ENCODE measurements at places on chromosomes 2 and 18. TPM values are rescaled to one million over a fixed set of nuclear protein-coding genes. Genes with fewer than 3 reads are reported as not detected.

- DNase-seq, result no peak
Measured at GRCh38 chr2:203997481-203997880, 60.9 kb downstream of the ICOS start.

GRCh38 chr2:104444392-104444791 is 409.5 kb upstream of the POU3F3 start:
- DNase-seq, result no peak

- no peak for DNase-seq
Measured at GRCh38 chr2:66872986-66873754, 438.2 kb downstream of the MEIS1 start.

DNA sequence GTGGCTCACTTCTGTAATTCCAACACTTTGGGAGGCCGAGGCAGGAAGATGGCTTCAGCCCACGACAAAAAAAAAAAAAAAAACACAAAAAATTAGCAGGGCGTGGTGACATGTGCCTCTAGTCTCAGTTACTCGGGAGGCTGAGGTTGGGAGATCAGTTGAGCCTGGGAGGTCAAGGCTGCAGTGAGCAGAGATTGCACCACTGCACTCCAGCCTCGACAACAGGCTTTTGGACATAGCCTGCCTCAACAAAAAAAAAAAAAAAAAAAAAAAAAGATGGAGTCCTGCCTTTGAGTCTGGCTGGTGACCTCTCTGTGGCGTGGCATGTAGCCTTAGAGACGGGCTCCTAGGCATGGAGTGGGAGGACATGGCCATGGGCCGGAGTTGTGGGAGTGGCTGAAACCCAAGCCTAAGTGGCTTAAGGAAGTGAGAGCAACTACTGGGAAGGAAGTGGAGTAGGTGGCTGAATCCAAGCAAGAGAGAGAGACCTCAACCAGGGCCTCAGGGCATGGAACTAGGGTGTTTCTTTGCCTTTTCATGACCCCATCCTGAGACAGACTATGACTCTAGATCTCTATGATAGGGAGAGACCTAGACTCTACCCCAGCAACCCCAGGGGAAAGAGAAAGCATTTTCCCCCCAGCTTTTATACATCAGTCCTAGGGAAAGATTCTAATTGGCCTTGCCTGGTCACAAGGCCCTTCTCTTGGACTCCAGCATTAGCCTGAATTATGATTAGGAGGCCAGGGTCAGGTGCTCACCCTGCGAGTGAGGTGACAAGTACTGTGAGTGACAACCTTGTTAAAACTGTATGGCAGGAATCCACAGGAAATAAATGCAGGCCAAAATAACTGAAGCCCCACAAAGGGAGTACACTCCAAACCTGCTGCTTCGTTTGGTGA is 34.2 kb downstream of the NPAS2 start:
- no peak for DNase-seq

DNA sequence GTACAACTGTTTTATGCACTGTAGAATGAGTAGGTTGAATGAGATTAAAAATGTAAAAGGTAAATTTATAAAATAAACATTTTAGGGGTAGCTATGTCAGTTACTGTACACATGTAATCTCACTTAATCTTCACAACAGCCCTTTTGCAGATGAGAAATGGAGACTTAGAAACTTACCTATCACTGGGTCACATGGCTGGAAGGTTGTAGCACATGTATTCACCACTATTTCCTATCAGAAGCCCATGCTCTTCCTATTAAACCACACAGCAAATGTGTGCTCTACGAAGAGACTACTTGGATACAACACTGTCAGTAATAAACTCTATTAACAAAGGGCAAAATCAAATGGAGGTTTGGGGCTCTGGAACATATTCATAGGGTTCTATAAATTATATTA is 60.5 kb downstream of the VWC2L start:
- DNase-seq, result no peak

DNA sequence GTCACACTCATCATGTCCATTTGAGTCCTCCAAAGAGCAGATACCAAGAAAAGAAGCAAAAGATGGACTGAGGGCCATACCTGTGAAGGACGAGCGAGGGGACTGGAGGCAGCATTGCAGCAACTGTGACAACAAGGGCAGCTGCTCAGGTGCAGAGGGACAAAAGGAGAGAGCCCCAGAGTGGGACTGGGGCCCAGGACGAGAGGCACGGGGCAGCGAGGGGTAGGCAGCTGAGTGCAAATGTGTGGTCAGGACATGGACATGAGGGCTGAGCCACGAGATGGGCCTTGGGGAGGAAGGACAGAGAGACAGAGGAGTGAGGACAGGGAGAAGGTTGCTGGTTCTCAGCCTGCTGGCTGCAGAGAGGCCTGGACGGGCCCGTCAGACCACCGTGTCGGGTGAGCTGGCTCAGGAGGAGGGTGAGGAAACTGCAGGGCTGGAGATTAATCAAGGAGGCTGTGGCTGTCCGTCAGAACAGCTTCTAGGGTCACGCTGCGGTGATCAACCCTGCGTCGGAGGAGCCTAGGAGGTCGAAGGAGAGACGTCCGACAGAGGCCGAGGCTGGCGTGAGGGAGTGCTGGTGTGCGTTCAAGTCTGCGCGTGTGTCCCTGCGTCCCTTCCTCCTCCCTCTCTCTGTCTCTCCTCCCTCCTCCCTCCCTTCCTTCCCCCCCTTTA is 206.8 kb upstream of the HDAC4 start:
- DNase-seq, result no peak

DNA sequence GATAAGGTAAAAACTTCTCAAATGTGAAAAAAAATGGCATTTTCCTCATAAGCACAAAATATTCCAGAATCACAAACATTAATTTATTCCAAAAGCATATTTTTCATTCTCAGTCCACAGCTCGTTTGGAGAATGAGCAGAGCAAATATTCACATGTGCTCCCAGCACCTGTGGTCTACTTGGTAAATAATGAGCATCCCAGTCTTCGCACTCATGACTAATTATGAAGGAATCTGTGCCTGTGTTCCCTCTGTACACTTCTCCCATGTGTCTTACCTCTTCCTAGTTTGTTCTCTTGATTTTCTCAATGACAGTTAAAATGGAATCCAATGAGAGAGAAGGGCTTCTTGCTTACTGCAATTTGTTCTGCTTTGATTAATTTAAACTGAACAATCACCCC is 671.0 kb upstream of the SOX11 start:
- no peak for DNase-seq

- no peak for DNase-seq
Measured at GRCh38 chr2:136116151-136116812, 1.7 kb downstream of the CXCR4 start.

DNA sequence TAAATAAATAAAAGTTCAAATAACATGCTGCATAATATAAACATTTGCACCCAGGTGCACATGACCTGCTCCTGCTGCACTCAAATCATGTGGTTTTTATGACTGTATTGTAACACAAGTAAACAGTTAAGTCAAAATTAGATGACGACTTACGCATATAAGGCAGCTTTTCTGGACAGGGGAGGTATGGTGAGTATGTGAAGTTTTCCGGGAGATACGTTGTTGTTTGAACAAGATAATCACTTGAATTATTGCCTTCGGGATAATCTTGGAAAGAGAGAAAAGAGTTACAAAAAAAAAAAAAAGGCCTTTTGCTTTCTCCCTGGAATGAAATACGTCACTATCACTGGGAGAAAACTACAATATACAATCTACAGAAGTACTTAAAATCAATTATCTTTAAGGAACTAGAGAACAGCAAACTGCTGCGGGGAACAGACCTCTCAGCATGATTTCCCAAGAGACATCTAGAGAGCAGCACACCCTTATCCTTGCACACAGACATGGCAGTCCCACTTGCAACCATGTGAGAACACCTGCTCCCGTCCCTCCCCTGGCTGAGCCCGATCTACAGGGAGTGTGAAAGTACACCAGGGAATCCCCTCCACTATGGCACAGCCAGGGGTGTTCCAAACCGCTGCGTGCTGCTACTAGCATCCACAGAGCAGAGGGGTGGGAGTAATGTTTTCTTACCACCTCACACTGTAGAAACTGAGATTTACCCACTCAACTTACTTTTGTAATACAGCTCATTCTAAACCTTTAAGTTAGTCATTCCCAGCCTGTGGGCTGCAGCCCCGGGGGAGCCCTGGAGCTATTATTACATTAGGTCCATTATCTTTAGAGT is 26.3 kb downstream of the B4GALT6 start:
- no peak for DNase-seq

GRCh38 chr18:55093295-55093694 is 134.0 kb upstream of the CCDC68 start:
- DNase-seq, result no peak

DNA sequence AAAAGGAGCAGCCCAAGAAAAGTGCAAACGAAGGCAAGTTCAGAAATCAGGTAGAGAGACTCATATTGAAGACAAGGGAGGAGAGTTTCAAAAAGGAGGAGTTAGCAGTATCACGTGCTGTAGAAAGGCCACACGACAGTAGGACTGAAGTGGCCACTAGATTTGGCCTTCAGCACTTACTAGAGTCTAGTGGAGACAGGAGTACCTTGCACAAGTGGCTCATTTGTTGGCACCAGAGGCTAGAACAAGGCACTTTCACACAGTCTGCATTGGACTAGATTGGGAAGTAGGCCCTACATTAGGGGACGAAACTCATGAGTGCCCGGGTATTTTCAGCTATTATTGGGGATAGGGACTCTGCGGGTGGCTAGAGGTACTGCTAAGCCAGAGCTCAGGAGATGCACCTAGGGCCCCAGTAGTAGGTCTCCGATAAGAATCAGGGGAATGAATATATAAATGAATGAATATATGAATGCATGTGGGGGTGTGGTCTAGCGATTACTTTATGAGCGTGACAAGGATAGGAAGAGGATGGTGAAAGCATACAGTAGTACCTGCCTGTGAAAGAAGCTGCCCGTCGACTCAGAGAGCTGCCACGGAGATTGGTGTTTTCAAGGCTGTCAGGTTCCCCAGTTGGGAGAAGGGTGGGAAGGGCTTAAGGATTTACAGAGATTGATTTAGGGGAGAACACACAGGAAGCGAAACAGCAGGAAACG is 1.4 kb upstream of the NCOA1 start:
- no peak for DNase-seq

Gene KCNE4
- 0.25 TPM for polyA plus RNA-seq

Gene NOSTRIN
- polyA plus RNA-seq, result not detected

Gene PLEK
- polyA plus RNA-seq, result 0.07 TPM

Gene VSNL1
- polyA plus RNA-seq, result 40.4 TPM

Data from mammary epithelial cell (primary cell).